ENCODE measurements at places on chromosomes 2 and 18.

DNA sequence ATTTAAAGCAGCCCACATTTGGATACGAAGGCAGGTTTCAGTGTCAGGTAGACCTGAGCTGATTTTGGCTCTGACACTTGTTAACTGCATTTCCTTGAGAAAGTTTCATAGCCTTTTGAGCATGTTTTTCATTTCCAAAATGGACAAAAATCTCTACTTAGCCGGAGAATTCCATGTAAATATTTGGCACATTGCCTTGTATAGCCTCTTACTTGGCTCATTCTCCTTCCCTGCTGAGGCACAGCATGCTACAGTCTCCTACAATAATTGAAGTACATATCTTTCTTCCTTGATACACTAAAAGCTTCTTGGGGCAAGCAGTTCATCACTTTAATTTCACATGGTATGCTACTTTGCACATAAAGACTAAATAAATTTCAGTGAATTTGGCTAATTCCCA is 772.2 kb upstream of the CHAC2 start:
- no peak for DNase-seq

DNA sequence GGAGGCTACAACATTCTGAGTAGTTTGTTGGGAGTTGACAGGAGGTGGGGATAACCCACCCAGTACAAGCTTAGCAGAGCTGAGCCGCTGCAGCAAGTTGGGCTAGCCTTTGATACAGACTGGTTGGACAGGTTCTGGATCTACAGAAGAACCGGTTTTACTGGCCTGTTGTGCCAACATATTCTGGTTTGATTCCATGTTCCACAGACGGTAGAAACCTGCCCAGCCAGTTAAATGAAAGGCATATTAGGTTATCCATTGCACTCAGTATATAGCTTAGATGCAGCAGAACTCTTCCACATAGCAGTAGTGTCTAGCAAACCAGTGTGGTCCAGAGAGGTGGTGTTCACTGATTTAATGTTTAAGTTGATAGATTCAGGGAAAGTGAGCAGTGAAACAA is 19.3 kb upstream of the RBBP8 start:
- DNase-seq, result no peak

GRCh38 chr2:133252780-133253355 is 315.4 kb downstream of the NCKAP5 start:
- no peak for DNase-seq

DNA sequence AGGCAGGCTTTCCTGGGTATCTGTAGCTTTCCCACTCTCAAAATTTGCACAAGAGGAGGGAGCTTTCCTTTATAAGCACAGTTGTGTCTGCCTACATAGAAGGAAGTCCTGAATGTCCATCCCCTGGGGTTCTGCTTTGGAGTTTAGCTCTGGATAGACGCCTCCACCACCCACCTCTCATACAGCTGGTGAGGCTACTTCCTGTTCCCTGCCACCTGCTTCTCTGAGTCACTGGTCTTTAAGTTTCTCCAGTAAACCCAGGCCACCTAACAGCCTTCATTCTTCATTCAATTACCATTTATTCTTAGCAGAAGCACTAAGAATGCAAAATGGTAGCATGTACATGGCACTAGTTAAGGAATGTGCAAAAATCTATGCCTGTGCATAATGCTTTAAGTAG is 407.8 kb downstream of the CDH2 start:
- DNase-seq, result no peak

GRCh38 chr2:189834059-189834458 is 49.8 kb downstream of the PMS1 start:
- no peak for DNase-seq

- DNase-seq, result no peak
Measured at GRCh38 chr2:235677276-235677788, 183.5 kb downstream of the AGAP1 start.

- peak; percentile 59 for DNase-seq
Measured at GRCh38 chr2:196592911-196593881, 46.3 kb upstream of the CCDC150 start.

DNA sequence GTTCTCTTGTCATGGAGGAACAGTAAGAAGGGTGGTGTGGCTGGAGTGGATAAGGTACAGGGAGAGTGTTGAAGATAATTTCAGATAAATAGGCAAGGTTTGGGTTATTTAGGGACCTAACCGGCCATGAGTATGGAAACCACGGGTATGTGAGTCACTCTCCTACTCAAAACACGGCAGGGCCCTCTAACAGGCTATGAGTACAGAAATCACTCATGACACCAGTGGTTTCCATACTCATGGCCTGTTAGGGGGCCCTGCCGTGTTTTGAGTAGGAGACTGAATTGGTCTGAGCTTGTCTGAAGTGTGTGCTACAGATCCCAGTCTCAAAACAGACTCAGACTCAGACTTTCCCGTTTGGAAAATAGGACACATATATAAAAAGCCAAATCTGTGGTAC is 428.4 kb upstream of the HNMT start:
- DNase-seq, result no peak

- DNase-seq, result peak; percentile 62
Measured at GRCh38 chr2:105796791-105797190, 52.1 kb downstream of the NCK2 start.

- no peak for DNase-seq
Measured at GRCh38 chr2:128645631-128646030, 327.0 kb upstream of the HS6ST1 start.

DNA sequence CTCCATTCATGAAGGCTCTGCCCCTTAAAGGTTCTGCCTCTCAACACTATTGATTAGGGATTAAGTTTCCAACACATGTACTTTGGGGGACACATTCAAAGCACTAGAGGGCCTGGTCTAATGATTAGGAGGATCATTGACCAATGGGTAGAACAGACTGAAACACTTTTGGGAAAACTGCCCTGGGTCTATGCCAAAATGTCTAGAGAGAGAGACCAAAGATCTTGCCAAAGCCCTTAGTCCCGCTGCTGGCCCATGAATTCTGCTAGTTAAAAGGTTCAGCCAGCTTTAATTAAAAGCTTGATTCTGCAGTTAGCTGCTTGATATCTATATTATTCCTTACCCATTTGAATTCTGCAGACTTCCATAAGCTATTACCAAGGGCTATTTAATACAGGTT is 613.2 kb downstream of the SLC4A3 start:
- DNase-seq, result no peak

DNA sequence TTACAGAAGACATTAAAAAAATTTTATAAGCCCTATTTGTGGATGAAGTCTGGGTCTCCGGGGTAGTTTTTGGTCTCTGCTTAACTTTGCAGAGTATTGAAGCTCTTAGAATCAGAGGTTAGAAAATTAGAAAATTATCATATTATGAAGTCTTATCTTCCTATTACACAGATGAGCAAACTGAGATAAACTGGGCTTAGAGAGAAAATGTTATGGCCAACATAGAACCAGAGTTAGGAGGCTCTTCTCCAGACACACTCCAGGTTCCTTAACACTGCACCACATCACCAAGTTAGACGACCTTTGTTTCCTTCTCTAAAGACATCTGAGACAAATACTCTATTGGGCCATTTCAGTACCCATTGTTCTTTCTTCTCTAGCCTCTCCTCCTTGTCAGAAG is 36.7 kb upstream of the NEB start:
- no peak for DNase-seq

DNA sequence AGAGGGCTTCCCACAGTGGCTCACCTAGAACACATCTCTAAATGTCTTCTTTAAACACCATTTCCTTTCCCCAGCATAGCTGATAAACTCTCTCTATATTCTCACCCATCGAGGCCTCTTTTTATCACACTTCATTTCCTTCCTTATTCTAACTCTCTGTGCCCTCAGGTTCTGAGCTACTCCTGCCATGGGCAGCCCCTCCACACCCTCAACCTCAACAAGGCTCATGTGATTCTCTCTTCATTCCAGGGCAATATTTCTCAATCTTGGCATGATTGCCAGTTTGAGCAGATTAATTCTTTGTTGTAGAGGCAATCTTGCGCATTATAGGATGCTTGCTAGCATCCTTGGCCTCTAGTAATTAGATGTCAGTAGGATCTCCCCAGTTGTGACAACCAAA is 999.1 kb downstream of the TSN start:
- DNase-seq, result no peak

GRCh38 chr2:236073867-236074655 is 94.1 kb downstream of the GBX2 start:
- DNase-seq, result no peak

DNA sequence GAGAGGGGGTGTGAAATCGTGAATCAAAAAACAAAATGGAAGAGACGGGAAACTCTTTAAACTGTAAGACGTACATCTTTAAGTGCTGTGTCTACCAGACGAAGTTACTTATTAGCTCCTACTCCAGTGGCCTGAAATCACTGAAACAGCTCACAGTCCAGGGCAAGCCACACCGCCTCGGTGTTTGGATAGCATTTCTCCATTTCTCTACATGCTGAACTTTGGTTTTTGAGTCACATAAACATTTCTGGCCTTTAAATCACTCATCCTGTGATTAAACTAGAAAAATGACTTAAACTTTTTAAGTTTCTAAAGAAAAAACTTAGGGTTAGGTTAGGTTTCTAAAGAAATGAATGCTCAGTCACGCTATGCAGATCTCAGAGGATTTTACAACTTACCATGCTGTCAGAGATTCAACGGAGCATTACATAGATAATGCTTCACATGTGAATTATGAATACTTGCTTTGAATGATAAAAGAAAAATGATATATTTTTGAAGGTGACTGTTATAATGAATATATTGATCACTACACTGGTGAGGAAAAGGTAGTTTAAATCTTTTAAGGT is 138.4 kb downstream of the MBP start:
- DNase-seq, result no peak

DNA sequence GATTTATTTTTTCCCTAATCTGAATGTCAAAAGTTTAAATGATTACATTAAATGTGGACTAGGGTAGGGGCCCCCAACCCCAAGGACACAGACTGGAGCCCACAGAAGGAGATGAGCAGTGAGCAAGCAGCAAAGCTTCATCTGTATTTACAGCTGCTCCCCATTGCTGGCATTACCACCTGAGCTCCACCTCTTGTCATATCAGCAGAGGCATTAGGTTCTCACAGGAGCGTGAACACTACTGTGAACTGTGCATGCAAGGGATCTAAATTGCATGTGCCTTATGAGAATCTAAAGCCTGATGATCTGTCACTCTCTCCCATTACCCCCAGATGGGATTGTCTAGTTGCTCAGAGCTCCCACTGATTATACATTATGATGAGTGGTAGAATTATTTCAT is 3.8 kb downstream of the MOB1A start:
- no peak for DNase-seq

- no peak for DNase-seq
Measured at GRCh38 chr2:126531029-126531428, 124.9 kb upstream of the GYPC start.

GRCh38 chr2:191376981-191377629 is 131.9 kb downstream of the MYO1B start:
- DNase-seq, result peak; percentile 67

- no peak for DNase-seq
Measured at GRCh38 chr2:129711816-129712675, 267.4 kb upstream of the RAB6C start.

GRCh38 chr2:26563686-26564085 is 77.5 kb downstream of the CIB4 start:
- no peak for DNase-seq
